Natural killer cell treated with Interleukin-12 subunit alpha and Interleukin-12 subunit beta and Interleukin-15 and Interleukin-18, amount 100 ng/mL, for 72 hours (primary cell): ENCODE measurements at places on chromosomes 1 and 21. TPM values are rescaled to one million over a fixed set of nuclear protein-coding genes. Genes with fewer than 3 reads are reported as not detected.

APOBEC4 gene
- total RNA-seq, result not detected

RAB25 gene
- total RNA-seq, result not detected

CYP4A22 gene
- not detected for total RNA-seq

PCP4 gene
- not detected for total RNA-seq

BATF3 gene
- 46.6 TPM for total RNA-seq

FCRLA gene
- not detected for total RNA-seq

C1QB gene
- not detected for total RNA-seq

C1QTNF12 gene
- 5.2 TPM for total RNA-seq

GRCh38 chr1:184930232-184930631 is 44.1 kb downstream of the NIBAN1 start:
- DNase-seq, result no peak

- DNase-seq, result no peak
Observed at GRCh38 chr1:78223417-78224215, 177.8 kb downstream of the GIPC2 start.

GRCh38 chr1:203077956-203078355 is 7.9 kb downstream of the MYOG start:
- DNase-seq, result peak; percentile 49

- DNase-seq, result peak; percentile 61
Observed at GRCh38 chr1:15835205-15835740, 12.2 kb upstream of the SPEN start.

- DNase-seq, result peak; percentile 13
Observed at GRCh38 chr1:230308039-230308438, 118.1 kb downstream of the PGBD5 start.

DNA sequence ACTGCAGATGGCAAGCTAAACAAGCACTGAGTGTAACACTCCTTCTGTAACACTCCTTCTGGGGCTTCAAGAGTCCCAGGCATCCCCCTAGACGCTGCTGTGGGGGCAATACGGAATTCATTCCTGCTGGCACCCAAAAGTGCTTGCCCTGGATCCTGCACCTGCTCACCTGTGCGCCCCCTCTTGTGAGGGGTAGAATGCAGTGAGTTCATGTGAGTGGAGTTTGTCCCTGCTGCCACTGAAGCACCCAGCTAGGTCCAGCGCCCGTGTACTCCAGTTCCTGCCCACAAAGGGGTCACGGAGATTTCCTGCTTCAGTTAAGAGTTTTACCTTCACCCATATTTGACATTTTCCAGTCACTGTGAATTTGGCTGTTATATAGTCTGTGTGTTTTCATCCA is 130.0 kb downstream of the SNX7 start:
- DNase-seq, result no peak

GRCh38 chr1:89836252-89837035 is 15.6 kb downstream of the LRRC8D start:
- no peak for DNase-seq

DNA sequence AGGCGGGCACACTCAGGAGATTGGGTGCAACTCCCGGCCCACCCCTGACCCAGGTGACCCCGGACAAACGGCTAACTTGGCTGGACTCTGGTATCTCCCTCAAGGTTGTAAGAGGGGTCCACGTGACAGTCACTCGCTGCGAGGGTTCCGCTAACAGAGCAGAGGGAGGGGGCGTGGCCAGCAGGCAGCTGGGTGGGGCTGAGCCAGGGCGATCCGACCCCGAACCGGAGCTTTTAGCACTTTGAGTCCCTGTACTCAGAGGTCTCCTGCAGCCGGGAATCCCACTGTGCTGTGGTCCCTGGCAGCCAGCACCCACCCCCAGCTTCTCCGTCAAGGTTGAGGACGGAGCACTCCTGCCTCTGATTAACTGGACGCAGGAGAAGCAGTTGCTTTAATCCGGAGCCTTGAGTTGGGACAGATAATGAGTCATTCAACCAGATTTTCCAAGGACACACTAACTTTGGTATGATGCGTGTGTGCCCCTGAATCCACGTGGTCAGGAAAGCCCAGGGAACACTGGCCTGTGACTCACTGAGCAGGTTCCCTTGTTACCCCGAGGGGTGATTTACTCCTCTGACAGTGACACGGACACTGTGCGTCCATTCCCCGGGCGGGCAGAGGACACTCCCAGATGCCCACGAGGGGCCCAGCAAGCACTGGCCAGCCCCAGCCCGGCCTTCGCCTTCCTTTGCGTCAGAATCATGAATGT is 16.8 kb downstream of the TRPM2 start:
- no peak for DNase-seq

GRCh38 chr1:106727171-106727570 is 329.3 kb upstream of the PRMT6 start:
- no peak for DNase-seq

DNA sequence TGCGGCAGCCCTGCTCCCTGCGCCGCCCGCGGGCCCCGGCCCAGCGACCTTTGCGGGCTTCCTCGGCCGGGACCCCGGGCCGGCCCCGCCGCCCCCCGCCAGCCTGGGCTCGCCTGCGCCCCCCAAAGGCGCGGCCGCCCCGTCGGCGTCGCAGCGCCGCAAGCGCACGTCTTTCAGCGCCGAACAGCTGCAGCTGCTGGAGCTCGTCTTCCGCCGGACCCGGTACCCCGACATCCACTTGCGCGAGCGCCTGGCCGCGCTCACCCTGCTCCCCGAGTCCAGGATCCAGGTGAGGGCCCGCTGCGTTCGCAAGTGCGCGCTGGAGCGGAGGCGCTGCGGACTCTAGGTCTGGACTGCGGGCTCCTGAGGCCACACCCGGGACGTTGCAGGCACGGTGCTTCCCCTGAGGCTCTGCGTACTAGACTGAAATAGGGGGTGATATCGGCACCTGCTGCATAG is 351 bp downstream of the MIXL1 start:
- DNase-seq, result no peak

- peak; percentile 57 for DNase-seq
Observed at GRCh38 chr21:46118316-46119143, 20.6 kb downstream of the COL6A2 start.

DNA sequence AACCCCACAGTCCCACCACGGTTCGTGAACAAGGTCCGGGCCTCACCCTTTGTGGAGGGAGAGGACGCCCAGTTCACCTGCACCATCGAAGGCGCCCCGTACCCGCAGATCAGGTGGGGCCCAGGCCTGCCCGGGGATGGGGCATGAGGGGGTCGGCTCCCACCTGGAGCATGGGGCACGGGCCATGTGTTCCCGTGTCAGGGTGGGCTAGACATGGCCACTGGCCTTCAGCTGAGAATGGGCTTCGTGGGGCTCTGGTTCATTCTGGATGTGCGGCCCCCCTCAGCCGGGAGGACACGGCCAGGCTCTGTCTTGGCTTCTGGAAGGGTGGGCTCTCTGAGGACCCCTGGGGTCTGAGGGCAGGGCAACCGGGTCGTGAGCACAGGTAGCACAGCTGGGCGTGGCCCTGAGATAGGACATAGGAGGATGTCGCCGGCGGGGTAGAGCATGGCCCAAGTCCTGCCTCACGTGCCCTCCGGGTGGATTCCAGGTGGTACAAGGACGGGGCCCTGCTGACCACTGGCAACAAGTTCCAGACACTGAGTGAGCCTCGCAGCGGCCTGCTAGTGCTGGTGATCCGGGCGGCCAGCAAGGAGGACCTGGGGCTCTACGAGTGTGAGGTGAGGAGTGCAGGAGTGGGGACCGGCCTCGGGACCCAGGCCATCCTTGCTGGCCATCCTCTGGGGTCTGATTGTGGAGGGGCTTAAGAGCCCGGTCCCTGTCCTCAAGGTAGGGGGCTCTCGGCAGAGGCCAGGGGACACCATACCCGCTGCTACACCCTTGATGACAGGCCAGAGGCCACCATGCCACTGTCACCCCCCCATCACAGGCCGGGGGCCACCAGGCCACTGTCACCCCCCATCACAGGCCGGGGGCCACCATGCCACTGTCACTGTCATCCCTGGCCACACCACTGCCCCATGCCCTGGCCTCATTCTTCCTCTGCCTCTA is 55.5 kb downstream of the TRIM11 start:
- DNase-seq, result no peak
